ENCODE measurements at places on chromosomes 16 and 17.
A peak's percentile ranks its signal among the peaks of the same experiment; 100 is the strongest.

GRCh38 chr16:4556112-4556511 is at the start of gene C16orf96:
Gene C16orf96 (plus strand): TSS chr16:4556340. CDS start chr16:4556490, 150 bp downstream.
- DNase-seq, result no peak

GRCh38 chr17:4186357-4186881 is 43.4 kb downstream of the CYB5D2 start:
- DNase-seq, result no peak

DNA sequence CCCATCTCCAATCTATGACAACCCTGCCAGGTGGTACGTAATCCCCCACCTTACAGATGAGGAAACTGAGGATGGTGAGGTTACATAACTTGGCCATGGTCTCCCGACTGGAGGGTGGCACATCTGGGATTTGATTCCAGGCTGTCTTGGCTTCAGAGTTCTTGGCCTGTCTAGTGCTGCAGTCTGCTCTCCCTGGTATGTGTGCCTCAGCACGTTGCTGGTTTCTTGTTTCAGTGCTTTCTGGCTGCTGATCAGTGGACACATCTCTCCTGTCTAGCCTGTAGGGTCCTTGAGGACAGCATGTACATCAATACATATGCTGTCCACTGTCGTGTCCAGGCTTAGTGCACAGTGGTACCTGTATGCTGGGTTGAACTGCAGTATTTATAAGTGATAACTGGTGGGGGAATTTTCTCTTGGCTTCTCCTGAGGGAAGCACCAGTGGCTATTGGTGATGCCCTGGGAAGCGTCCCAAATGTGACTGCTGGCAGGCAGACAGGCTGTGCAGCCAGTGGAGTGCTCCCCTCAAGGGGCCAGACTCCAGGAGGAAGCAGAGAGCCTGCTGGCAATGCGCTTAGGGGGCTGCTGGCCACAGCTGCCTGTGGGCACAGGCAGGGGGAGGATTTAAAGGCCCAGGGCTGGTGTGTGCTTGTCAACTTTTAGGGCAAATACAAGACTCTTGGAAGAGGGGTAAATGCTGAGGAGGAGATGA is 14.4 kb downstream of the CTRL start:
- no peak for DNase-seq

- no peak for DNase-seq
These were observed 223.6 kb downstream of the BCAS3 start for GRCh38 chr17:60901242-60901641.

DNA sequence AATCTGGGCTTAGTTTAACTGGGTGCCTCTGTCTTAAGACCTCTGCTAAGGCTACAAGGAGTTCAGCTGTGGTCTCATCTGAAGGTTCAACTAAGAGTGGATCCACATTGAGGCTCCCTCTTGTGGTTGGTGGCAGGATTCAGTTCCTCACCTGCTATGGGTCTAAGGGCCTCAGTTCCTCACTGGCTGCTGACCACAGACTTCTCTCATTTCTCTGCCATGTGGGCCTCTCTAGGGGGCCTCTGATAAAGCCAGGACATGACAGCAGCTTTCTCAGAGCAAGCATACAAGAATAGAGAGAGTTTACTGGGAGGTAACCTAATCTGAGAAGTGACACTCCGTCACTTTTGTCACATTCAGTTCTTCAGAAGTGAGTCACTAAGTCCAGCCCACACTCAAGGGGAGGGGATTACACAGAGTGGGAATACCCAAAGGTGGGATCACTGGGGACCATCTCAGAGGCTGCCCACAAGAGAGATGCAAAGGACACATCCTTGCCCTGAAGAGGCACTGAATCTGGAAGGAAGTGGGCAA is 19.2 kb upstream of the ABAT start:
- no peak for DNase-seq

DNA sequence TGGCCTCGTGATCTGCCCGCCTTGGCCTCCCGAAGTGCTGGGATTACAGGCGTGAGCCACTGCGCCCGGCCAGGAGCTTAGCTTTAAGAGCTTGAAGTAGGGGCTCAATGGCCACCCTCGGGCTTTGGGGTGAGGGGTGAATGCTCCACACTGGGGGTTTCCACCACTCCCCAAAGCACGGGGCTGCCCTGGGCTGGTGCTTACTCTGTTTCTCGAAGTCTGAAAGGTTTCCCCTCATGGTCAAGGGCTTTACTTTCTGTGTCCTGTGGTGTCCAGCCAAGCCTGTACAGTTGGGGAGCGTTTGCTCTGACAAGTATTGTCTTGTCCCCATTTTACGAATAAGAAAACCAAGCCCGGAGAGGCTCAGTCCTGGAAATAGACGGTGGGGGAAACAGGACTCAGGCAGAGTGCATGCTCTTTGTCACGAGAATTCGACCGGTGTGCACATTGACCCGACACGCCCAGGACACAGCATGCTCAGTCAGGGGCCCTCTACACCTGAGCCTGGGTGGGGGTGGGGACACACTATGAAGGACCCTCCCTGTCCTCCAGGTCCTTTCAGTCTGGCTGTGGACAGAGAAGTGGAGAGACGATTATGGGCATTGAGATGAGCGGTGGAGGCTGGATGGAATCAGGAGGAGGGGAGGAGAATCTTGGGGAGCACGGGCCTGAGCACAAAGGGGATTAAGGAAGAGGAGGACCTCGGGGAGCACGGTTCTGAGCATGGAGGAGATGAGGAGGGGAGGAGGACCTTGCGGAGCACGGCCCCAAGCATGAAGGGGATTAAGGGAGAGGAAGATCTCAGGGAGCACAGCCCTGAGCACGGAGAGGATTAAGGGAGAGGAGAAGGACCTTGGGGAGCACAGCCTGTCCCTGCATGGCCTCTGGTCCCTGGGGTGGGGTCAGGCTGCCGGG is 7.5 kb downstream of the CD7 start:
- DNase-seq, result no peak

- DNase-seq, result no peak
These were observed 1.0 kb upstream of the NLRC5 start for GRCh38 chr16:56988161-56988947.

DNA sequence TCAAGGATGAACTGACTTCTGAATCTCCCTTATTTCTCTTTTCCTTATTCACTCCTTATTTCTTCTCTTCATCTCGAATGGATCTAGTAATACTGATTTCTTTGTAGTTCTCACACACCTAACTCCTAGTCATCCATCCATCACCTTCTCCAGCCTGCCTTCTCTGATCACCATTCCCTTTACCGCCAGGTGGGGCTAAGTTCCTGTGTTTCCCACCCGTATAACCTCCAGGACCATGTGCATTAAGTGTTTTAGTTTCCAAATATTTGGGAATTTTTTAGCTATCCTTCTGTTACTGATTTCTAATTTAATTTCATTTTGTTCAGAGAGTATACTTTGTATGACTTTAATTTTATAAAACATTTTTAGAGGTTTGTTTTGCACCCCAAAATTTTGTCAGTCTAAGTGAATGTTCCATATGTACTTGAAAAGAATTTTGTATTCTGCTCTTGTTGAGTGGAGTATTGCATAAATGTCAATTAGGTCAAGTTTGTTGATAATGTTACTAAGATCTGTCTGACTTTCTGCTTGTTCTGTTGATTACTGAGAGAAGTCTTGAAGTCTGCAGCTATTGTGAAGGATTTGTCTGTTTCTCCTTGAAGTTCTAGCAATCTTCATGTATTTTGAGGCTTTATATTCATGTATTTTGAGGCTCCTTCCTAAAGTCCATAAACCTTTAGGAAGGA is 8.8 kb downstream of the BPTF start:
- DNase-seq, result no peak

- DNase-seq, result no peak
These were observed 933 bp downstream of the CCR7 start for GRCh38 chr17:40564195-40564882.

DNA sequence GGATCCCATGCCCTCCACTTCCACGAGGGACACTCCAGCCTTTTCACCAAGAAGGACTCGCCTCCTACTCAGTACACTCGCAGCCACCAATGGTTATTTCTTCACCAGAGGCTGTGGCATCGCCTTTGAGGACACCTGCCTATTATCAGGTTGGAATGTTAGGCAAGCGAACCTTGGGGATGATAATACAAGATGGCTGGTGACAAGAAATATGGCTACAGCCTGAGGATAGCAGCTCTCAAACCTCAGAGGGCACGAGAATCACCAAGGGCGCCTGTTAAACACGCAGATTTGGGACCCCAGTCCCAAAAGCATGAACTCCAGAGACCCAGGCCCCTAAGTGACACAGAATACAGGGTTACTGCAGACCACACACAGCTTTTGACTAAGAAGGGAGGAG is 58.1 kb downstream of the CYTH1 start:
- no peak for DNase-seq

- DNase-seq, result peak; percentile 16
These were observed 58.7 kb downstream of the DYNLRB2 start for GRCh38 chr16:80599466-80599865.

GRCh38 chr16:31410082-31410481 is 16.9 kb downstream of the ITGAD start:
- DNase-seq, result no peak

DNA sequence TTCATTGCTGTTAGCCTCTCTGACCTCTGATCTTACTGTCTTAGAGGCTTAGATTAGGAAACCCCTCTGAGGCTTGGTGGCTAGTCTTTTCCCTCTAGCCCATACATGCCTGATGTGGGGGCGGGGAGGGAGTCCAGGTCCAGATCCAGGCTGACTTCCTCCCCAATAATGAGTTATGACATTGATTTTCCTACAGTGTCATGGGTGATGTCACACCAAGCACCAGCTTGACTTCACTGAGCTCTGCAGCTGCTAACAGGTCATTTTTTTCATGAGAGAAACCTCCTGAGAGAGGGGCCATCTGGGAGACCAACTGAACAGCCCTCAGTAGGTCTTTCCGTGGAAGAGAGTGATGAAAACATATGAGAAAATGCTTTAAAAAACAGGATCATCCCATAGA is 180.2 kb upstream of the N4BP1 start:
- DNase-seq, result no peak

DNA sequence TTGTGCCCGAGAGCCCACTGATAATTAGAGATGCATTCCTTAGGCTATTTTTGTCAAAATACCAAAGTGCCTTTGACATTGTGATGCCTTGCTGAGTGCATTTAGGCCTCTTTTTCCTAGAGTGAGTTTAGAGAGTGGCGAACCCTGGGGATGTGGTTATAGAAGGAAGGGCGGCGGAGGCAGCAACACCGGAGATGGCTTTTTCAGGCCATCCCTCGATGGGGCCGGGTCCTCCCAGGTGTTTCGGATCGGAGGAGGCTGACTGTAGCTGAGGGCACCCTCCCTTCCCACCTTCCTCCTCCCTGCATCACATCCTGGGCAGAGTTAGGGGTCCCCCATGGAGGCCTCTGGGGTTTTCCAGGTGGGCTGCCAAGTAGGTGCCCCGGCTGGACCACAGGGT is 6.6 kb upstream of the SNAI3 start:
- DNase-seq, result no peak

DNA sequence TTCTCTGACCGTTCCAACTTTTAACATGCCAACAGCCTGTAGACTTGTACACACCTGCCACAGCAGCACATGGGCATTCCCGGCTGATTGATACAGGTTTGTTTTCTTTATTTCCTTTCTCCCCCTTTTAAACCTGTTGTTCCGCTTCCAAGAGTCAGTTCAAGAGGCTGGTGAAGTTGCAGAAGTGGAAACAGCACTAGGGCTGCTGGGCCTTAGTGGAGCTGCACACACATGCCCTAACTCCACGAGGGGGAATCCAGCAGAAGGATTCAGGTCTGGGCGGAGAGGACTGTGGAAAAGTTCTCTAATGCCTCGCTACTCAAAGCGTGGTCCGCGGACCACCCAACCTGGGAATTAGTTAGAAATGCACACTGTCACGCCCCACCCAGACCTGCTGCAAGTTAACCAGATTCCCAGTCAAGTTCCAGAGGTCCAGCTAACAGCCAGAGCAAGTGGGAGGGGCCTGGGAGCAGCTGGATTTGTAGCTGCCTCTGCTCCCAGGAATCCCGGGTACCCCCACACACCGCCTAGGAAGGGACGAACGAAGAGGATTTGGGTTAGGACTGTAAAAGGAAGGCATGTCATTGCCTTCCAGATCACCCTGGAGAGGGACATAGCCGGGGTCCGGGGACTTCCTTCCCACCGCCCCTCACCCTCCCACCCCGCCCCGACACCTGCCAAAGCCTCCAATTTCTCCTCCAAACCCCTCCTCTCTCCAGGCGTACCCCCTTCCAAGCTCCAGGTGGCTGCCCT is 542 bp downstream of the SLC39A11 start:
- DNase-seq, result no peak

- DNase-seq, result no peak
These were observed 145.5 kb downstream of the MSI2 start for GRCh38 chr17:57401556-57402488.

GRCh38 chr16:11748404-11749254 is 6.0 kb upstream of the TXNDC11 start:
- DNase-seq, result no peak

DNA sequence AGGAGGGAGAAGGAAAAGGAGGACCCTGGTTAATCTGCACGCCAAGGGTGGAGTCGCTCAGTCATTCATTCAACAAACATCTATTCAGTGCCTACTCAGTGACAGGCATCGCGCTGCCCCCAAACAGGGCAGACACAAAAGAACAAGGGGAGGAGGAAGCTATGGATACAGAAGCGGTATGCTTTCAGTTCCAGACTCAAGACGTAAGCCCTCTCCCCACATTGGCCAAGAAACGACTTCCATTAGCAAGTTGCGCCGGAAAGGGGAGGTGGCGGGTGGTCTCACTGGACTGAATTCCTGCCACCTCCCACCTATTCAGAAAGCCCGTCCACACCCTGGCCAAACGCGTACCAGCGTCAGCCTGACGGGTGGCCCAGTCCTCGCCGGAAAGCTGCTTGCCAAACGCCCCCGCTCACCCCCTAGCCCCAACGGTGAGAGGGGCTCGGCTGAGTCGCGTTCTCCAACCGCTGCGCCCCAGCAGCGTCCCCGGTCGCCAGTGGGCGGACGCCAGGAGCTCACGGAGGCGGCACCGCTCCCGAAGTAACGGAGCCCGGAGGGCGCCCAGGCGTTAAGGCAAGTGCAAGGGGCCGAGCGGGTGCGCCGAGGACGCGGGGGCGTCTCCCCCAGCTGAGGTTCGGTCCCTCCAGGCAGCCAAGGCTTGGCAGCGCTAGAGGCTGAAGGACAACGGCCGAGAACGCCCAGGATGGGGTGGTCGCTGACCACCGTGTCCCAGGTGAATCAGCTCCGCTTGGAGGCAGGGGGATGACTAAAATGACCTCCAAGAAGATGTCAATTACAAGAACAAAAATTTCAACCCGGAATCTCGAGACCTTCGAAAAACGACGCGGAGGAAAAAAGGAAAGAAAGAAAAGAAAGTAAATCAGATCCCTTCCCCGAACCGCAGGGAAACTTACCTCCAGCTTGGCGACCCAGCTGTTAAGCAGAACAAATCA is 470.7 kb downstream of the SOX9 start:
- DNase-seq, result no peak

- no peak for DNase-seq
These were observed 109.7 kb upstream of the SDK2 start for GRCh38 chr17:73753751-73754496.

DNA sequence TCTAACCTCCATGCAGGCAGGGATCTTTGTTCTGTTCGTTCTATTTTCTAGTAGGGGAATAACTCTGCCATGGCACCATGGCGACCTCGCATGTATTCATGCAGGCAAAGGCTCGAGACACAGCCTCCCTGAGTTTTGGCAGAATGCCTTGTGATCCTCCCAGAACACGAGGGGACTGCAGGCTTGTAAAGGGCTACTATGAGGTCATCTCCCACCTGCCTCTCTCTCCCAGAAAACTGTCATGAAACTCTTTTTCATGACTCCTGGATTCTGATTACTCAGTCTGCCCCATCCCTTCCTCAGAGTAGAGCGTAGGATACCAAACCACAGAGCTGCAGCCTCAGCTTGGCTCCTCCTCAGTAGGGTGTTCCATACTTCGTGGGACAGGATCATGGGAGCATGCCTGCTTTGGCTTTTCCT is 64.3 kb downstream of the IGF2BP1 start:
- DNase-seq, result no peak
